Non-pigmented ciliary epithelial cell (primary cell): ENCODE measurements at places on chromosomes 11 and 22.

DNA sequence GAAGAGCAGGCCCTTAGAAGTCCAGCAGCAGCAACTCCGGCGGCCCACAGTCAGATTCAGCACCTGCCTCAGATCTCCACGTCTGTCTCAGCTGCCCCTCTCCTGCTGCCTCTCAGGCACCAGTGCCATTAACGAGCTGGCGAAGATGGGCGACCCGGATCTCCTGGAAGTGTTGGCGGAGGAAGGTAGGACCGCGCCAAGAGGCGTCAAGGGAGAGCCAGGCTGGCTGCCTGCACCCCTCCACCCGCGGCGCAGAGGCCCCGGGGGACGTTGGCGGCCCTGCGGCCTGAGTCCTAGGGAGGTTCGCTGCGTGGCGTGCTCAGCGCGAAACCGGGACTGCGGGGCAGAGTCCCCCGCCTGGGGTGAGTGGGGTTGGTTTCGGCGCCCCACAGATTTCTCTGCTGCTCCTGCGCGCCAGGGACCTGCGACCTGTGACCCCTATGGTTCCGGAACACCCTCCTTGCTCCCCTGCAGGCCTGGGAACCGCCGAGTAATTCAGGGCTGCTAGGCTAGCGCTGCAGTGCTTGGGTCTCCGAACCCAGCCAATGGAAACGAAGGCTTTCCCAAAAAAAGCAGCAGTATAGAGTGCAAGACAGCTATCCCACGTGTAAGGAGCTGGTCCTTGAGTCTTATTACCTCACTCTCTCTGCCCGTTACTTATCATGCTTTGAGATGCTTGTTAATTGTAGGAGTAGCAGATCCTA lies 615 bp downstream of the ANO5 start:
- no peak for DNase-seq

- no peak for DNase-seq
Measured at GRCh38 chr22:37568448-37569008, 8.2 kb downstream of the CDC42EP1 start.

DNA sequence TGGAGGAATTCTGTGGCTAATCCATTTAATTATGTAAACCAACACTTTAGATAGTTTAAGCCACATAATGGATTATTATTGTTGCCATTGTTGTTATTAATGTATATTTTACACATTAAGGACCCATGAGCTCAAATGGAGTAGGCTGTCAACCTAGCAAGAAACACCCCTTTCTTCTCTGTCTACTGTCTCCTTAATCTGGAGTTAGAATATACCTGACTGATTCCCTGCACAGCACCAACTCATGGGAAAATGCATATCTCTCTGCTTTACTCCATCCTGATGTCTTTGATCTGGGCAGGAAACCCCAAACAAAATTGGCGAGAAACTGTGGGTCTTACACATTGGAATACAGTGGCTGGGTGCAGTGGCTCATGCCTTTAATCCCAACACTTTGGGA lies 24.0 kb upstream of the ME3 start:
- DNase-seq = no peak

- no peak for DNase-seq
Measured at GRCh38 chr11:78973876-78974275, 399.2 kb upstream of the NARS2 start.

GRCh38 chr11:60970369-60970774 lies 1.1 kb upstream of the CD6 start:
- no peak for DNase-seq

DNA sequence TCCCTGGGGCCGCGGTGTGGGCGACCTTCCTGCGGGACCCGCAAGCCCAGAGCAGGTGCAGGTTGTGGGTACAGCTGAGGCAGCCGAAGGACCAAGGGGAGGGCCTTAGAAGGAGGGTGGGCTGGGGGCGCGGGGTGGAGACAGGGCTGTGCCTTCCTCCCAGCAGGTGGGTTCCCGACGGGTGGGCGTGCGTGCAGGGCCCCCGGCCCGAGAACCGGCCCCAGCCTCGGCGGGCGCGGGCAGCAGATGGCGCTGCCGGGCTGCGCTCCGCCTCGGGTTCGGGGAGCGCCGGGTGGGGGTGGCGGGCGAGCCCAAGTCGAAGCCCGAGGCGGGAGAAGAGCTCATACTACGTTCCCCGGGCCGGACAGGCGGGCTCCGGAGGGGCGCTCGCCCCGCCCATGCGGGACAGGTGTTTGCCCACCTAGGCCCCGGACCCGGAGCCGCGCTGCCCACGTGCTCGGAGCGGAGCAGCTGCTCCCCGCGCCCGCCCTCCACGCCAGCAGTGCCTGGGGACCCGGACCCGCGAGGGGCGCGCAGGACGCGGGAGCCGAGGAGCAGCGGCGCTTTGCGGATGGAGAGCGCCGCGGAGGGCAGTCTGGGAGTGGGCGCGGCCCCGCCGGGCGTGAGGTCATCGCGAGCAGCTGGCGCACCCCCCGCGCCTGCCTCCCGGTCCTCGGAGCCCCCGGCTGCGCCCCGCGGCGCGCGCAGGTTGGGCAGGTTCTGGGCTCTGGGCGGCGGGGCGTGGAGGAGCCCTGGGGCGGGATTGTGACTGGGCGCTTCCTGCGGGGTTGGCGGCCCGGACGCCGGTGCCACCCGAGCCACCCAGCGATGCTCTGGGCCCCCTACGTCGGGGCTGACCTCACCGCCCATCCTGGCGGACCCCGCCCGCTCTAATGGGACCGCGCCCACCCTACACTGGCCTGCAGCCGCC lies 25.3 kb downstream of the DUSP8 start:
- DNase-seq = no peak

- DNase-seq = no peak
Measured at GRCh38 chr11:12274558-12275197, 102.7 kb upstream of the PARVA start.

DNA sequence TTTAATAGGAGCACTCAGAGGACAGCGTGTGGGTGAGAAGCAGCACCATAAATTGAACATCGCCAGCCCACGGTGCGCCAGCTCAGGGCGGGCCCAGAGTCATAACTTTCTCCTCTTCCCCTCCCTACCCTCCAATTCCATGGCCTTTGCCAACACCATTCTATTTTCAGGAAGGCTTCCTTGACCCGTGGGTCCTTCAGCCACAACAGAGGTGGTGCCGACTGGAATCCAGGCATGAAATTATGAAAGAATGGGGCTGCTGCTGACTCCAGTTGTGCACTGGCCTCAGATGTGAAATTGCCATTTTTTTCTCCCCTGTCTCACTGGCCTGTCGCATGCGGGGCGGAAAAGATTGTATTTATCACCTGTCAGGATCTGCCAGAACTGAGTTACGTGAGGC lies 345.9 kb downstream of the MIAT start:
- no peak for DNase-seq

DNA sequence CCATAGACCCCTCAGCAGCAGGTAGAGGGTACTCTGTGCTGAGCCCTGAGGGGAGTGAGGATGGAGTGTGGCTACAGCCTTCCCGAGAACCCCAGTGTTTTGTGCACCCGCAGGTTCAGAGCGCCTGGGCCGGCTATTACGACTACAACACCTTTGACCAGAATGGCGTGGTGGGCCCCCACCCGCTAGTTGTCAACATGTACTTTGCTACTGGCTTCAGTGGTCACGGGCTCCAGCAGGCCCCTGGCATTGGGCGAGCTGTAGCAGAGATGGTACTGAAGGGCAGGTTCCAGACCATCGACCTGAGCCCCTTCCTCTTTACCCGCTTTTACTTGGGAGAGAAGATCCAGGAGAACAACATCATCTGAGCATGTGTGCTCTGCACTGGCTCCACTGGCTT lies 5.6 kb upstream of the TIRAP start:
- no peak for DNase-seq

GRCh38 chr11:123525097-123525496 lies 95.0 kb downstream of the GRAMD1B start:
- no peak for DNase-seq

GRCh38 chr11:35223371-35223796 lies 84.4 kb downstream of the CD44 start:
- DNase-seq = no peak

GRCh38 chr11:21177379-21177778 lies 508.0 kb downstream of the NELL1 start:
- DNase-seq = no peak

GRCh38 chr11:74023276-74023675 lies 14.4 kb upstream of the UCP3 start:
- DNase-seq = no peak

DNA sequence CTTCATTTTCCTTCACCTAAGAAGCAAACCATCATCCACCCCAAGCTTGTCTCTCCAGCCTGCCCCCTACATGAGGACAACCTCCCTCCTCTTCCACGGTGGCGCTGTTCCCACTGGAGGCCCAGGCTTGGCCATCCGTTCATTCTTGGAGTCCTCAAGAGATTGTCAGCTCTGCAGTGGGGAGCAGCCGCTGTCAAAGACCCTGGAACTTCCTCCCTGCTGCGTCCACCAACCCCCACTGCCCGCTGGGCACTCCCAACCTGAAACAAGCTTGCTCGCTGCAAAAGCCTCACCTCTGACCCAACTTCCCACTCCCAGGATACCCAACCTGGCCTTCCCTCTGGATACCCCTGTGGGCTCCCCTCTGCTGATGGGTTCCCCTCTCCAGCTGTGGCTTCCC lies 10.4 kb upstream of the CD81 start:
- DNase-seq = no peak

DNA sequence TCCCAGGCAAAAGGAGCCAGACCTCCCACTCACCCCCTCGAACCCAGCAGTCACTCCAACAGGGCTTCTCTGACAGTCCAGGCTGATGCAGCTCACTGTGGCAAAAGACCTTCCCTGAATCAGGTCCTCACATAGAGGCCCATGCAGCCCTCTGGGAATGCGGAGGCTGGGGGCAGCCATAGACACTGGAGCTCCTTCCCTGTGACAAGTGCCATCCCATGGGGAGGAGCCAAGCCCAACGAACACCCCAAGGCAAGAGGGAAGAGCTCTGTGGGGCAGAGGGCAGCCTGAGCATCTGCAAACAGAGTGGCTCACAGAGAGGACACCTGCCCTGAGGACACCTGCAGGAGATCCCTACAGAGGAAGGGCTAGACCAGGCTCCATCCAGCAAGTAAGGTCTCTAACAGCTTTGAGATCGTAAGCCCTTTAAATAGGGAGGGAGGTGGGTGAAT lies at the start of gene LINC01488:
TSS of gene LINC01488 (plus strand) at position 271 of the 452 bp plus-strand sequence.
- no peak for DNase-seq

DNA sequence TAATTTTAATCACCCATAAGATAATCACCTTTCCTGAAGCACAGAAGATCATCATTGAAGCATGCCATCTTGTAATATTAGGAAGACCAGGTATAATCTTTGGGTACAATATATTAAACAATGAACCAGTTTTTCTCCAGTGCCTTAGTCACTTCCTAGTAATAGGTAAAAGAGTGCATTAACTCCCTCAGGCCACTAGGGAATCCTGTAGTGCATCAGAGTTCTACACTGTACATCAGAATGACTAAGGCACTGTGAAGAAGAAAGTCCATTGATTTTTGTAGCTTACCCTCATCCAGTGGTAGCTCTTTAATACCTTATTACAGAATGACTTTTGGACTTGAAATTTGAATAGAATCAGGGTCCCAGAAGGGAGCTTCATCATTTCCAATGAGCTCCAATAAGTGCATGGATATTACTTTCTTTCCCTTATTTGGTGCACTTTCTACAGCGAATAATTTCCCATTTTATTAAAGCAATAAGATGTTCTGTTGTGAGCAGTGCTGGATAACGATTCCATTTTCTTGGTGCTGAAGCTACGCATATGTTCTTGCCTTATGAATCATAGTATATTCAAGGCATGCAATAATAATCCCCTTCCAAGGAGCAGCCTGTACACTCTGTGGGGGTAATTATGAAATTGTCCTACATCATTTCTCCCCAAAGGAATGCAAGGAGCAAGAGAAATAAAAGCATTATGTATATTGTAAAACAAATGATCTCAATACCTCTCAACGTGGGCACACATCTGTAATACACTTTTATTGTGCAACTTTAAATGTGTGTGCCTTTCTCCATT lies 4.7 kb downstream of the C11orf87 start:
- no peak for DNase-seq
